ENCODE measurements at places on chromosomes 1 and 21.
A peak's percentile ranks its signal among the peaks of the same experiment; 100 is the strongest.

- DNase-seq = peak; percentile 11
Measured at GRCh38 chr1:92299477-92300150, 755 bp downstream of the RPAP2 start.

DNA sequence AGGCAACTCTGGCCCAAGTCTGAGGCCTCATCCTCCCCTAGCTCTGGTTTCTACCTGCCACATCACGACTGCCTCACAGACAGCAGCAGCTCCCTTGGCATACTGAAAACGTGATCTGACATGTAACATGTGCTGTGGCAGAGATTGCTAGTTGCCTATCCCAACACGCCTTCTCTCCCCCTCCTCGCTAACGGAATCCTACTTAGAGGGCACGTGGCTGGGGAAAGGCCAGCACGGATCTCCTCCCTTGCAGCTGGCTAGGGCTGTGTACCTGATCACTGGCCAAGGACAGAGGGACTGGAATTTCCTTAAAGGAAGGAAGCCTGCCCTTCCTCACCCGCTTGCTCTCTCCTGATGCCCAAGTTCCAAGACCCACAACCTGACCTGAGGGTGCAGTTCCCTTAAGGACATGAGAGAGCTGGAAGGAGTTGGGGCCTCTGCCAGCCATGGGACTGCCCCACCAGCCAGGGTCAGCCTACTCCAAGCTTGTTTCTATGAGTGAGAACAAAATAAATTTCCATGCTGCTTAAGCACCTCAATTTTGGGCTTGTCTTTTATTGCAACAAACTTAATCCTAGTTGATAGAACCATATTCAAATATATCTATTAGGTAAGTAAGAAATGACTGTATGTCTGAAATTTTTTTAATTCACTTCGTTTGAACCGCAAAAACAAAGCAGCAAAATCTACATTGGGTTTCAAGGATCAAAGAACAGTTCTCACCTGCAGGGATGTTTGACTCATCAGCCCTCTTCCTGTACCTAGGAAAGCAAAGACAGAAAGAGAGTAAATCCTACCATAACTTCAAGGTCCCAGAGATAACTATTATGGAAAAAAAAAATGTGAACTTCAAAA lies 7.2 kb downstream of the SETD4 start:
- no peak for DNase-seq

DNA sequence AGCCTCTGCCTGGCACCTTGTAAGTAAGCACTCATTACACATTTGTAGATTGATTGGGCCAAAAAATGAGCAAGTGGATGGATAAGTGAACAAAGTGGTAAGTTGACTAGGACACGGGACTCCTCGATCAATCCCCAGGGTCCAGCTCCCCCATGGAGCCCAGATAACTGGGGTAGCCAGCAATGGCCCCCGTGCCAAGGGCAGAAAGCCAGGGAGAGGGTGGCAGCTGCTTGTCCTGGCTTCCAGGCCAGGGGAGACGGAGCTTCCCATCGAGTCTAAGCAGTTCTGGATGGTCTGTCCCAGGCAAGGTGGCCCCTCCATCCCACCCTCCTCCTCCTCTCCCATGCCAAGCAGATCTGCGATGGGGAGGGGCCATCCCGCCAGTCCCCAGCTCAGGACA lies 91.4 kb downstream of the SPSB1 start:
- DNase-seq = no peak

GRCh38 chr1:2301607-2302291 lies 73.6 kb downstream of the SKI start:
- no peak for DNase-seq

DNA sequence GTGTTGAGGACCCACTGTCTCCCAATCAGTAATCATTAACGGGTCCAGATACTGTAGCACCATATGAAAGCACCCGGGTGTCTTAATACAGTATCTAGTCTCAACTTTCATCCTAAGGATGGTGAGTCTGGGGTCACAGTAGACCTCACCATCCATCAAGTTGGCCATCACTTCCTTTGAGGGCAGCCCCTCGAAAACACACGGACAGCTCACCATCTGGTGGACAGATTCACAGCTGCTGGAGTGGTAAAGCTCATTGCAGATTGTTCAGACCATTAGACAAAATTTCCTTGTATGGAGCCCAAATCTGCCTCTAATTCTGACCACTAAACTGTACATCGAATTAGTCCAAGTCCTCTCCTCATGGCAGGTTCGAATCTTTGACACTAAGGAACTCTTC lies 123.1 kb downstream of the PGBD5 start:
- DNase-seq = no peak

DNA sequence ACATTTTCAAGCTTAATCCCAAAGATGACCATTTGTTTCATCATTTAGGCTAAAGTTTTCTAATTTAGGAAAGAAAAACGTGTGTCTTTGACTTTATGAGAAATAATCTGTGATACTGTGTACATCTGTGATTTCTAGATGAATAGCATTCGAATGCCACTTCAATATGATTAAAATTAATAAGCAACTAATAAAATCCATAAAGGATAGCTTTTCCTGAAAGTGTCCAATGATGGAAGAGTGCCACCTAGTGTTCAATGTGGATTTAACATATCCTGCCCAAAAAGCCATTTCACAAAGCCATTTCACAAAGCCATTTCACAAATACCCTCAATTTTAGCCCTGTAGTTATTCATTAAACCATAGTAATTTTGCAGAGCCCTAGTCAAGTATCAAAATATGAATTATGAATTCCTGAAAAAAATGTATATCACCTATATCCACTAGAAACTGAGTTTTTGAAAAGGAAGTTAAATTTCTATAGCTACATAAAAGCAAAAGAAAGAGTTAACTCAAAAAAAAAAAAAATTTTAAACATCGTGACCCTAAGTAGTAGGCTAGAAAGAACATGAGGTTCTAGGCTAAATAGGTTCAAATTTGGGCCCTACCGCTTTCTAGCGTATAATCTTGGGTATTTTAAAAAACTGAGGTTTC lies 19.1 kb downstream of the NME7 start:
- peak; percentile 52 for DNase-seq

DNA sequence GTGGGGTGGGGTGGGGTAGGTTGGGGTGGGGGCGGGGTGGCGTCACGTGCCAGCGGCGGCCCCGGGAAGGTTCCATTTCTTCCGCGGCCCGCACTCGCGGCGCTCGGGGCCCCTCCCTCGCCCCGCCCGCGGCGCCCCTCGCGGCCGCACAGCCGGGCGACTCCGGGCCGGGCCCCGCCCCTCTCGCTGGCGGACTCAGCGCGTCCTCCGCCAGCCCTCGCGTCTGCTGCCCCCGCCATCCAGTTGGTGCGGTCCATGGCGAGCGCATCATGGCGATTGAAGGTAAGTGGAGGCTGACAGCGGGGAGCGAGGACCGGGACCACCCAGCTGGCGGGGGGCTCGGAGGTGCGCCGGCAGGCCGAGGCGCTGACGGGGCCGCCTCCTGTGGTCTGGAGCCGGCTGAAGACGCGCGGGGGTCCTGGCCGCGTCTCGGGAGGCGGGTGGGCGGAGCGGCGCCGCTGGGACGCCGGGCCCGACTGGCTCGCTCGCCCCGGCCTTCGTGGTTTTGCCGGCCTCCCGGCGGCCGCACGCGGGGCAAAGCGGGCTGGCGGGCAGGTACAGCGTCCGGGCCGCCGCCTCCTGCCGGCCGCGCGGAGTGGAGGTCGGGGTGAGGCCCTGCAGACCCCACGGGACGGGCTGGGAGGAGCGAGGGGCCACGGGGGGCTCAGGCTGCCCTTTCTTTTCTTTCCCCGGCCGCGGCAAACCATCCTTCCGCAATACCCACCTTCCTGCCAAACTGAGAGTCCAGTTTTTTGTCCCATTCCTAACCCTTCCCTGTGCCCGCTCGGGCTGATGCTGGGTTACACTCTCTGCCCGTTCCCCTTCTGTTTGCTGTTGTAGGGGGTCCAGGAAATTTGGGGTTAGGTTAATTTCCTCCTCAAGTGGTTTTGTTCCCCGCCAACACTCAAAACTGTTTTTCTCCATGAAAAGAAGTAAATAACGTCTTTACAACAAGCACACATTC lies at the start of gene SYT14:
TSS of gene SYT14 (plus strand) at position 222 of the 964 bp plus-strand sequence. CDS start at position 270, 48 bp downstream.
- peak; percentile 87 for DNase-seq

DNA sequence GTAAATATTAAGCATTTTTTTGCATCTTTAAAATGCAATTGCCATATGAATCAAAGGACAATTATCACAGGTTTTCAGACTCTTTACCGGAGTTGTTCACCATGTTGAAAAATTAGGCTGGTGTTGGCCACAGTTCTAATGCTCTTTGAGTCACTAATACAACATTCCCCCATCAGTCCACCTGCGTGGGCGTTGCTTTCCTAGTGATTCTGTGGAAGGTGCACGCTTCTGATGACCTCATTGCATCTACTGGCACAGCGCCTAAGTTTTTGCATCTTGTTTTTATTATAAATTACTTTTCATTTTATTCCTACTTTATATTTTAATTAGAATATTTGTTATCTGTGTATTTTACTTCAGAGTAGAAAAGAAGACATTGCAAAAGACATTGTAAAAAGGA lies 4.7 kb upstream of the F5 start:
- DNase-seq = peak; percentile 65

- no peak for DNase-seq
Measured at GRCh38 chr1:184940694-184941409, 33.5 kb downstream of the NIBAN1 start.

DNA sequence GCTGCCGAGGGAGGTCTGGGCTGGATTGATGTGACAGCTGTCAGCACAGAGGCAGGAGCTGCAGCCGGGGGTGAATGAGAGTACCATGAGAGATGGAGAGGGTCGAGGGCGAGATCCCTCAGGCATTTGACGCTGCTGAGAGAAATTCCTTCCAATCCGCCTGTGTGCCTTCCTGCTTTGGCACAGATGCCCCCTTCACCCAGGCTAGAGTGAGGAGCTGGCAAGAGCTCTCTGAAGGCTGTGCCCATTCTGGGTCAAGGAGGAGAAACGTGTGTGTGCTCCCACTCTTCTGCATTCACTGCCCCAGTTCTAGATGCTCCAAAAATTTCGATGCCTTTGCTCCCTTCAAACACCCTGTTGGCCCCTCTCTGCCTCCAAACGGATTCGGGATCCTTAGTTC lies 4.8 kb downstream of the ARTN start:
- DNase-seq = no peak

- no peak for DNase-seq
Measured at GRCh38 chr1:19363536-19364152, 51.5 kb downstream of the SLC66A1 start.

DNA sequence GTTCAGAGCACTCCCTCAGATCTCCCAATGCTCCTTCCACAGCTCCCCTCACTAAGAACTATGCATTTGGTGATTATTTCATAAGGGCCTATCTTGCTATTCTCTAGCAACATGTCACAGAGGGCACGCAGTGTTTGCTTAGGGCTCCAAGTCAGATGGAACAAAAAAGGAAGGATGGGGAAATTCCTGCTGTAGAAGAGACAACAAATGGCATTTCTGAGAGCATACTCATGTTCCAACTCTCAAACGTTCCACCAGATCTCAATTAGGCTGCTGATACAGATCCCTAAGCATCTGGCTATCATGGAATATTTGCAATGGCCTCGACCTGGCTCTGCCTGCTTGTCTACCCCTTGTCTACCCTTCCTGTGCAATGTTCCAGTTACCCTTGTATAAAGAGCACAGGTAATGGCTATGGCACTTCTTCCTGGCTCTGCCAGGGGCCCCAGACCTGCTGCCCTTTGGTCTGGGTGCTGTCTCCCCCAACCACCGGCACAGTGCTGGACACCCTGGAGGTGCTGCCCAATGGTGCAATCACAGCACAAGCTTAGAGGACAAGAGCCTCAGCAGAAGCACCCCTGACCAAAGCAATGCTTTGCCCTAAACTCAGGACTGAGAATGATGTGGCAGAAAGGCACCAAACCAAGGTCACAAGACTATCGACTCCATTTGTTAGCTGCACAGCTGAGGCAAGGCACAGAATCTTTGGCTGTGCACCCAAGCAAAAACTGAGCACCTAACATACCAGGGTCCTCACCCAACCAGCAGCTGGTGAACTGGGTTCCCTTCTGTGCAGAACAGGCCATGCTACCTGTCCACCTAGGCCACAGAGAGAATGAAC lies 3.6 kb downstream of the PARP1 start:
- no peak for DNase-seq

- no peak for DNase-seq
Measured at GRCh38 chr1:223216531-223217205, 73.6 kb upstream of the TLR5 start.

DNA sequence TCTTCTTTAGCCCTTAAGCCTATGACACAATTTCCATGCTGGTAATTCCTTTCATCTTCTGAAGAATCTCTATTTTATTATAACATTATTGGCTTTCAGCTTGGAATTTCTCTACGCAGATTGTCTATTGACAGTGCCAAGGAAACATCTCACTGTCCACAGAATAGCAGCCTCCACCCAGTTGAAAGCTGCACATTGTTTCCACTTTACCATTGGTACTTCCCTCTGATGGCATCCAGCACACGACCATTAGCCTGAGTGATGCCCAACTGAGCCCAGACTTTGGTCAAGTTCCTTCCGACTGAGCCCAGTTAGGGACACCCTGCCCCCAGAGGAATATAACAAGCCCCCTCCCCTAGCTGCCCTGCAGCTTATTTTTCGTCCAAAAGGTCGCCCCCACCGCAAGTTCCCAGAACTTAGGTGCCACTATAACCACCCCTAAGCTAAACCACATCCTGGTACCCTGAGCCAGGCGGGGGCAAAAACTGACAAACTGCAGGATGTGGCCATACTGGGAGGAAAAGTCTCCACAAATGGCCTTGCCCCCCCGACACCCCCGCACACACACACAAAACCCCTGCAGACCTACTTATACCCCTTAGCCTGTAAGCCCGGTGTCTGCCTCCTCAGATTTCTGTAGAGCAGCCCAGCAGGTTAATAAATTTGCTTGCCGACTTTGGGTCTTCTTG lies 13.2 kb downstream of the GBP5 start:
- no peak for DNase-seq
